ENCODE measurements at places on chromosomes 5 and 9.

GRCh38 chr5:150278046-150278730 lies 11.4 kb downstream of the CAMK2A start:
- DNase-seq = no peak

- DNase-seq = no peak
Observed at GRCh38 chr9:96172797-96173196, 129.2 kb downstream of the HSD17B3 start.

- DNase-seq = no peak
Observed at GRCh38 chr5:127645300-127645726, 3.6 kb upstream of the CTXN3 start.

DNA sequence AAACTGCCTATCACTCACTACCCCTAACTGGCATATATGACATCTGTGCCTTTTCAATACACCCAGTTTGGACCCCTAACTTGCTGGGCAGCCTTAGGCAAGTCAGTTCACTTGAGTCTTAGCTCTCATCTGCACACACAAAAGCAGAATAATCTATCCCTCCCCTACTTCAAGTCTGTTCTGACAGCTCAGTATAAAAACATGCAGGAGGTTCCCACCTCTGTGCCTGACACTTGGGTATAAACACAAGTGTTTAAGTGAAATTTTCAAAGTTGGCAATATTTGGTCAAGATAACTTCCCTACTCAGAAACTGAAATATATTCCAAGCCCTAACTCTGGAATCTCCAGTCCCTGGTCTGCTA lies 12.6 kb downstream of the HNRNPH1 start:
- no peak for DNase-seq

DNA sequence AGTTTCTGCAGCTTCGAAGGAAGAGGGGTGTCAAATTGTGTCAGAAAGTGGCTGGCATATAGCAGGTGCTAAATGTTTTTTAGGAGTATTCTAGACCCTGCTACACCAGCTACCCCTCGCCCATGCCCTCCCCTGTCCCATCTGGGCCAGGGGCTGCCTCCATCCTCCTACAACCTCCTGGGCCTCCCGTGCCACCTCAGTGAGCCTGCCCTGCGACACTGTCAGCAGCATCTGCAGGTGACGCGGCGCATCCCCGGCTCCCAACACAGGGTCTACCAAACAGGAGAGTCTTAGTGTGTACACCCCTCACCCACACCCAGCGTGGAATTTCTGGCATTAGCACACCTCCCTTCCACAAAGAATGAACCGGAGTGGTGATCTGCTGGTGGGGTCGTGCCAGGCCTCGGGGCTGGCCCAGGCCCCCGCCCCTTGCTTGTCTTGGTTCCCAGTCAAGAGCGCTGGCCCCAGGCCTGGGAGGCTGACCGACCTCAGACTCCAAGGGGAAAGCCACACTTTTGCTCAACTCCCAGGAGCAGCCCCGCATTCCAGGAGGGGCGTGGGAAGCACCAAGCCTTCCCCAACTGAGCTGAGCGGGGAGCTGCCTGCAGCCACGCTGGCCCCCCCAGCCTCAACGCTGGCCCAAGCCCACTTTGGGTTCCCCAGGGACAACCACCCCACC lies 55.2 kb downstream of the NEURL1B start:
- DNase-seq = no peak
